HFFc6 (cell line): ENCODE measurements at places on chromosomes 13 and 19. TPM values are rescaled to one million over a fixed set of nuclear protein-coding genes. Genes with fewer than 3 reads are reported as not detected.

DNA sequence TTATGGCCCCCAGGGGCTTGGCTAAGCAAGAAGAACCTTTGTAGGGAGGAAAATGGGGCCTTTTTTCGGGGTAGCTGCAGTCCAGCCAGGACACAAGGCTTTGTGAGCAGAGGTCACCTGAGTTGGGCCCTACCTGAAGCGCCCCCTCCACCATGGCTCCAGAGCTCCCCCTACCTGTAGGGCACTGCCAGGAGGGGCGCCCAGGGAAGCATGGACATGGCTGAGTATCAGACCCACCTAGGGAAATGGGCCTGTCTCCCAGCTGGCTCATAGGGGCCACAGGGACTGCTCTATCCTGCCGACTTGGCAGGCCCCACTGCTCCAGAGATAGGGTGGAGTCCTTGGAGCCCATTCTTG is 9.0 kb upstream of the CEBPA start:
- DNase-seq: no peak

DNA sequence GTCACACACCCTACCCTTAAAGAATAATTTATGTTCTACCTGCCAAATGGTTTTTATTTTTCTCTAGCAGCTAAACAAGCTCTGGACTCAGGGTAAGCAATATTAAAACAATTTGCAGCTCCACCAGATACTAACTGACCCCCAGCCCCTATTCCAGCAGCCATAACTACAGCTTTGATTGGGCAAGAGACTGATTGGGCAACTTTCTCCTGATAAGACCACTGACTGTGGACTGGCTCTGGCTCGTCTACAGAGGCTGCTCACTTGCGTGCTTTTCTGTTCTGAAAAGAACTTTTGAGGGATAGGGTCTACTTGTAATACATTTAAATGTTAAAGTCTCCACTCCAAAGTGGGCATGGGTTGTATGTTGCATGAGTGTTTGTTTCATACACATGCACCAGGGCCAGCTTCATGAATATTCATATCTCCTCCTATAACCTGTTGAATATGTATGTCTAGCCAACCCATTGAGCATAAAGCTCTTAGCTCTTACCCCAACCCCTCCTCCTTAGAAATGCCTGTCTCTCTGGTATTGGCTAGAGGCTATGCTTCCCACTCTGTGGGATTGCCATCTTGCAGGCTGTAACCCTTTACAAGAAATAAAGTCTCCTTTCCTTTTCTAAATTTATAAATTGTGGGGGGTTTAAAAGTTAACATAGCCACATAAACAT is 19.9 kb downstream of the OR7A5 start:
- DNase-seq: no peak

- no peak for DNase-seq
Measured at GRCh38 chr19:35327642-35328041, 1.3 kb upstream of the CD22 start.

DNA sequence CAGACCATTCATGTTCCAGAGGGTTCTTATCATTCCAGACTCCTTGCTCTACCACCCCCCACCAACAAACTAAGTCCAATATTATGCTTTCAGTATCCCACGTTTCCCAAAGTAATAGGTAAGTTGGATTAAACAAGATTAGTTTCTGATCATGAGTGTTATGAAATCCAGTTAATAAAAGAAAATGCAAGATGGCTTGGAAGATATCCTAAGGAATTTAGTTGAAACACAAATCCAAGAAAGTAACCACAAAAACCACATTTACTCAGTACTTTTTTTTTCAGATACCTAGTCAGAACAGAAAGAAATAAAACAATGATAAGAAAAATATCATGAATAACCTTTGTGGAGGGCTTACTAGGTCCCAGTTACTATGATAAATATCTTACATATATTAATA is 119.4 kb upstream of the MIR17HG start:
- DNase-seq: no peak

GRCh38 chr19:45597425-45598111 is 4.4 kb downstream of the GPR4 start:
- no peak for DNase-seq

GSX1 gene
- total RNA-seq: not detected in 3 replicates

INAFM1 gene
- 13.8 and 14.2 TPM in 2 replicates for total RNA-seq

ZSWIM4 gene
- total RNA-seq: 5.0 and 5.3 TPM in 2 replicates

CEACAM3 gene
- total RNA-seq: not detected in 3 replicates
